Naive thymus-derived CD4-positive, alpha-beta T cell (primary cell): ENCODE measurements at places on chromosomes 13 and 19. TPM values are rescaled to one million over a fixed set of nuclear protein-coding genes. Genes with fewer than 3 reads are reported as not detected.
A peak's percentile ranks its signal among the peaks of the same experiment; 100 is the strongest.

The OR7C1 gene
- not detected in 2 replicates for total RNA-seq

The TNFAIP8L1 gene
- 21.9 and 22.4 TPM in 2 replicates for total RNA-seq

The ZNF8 gene
- 6.4 TPM for total RNA-seq

DNA sequence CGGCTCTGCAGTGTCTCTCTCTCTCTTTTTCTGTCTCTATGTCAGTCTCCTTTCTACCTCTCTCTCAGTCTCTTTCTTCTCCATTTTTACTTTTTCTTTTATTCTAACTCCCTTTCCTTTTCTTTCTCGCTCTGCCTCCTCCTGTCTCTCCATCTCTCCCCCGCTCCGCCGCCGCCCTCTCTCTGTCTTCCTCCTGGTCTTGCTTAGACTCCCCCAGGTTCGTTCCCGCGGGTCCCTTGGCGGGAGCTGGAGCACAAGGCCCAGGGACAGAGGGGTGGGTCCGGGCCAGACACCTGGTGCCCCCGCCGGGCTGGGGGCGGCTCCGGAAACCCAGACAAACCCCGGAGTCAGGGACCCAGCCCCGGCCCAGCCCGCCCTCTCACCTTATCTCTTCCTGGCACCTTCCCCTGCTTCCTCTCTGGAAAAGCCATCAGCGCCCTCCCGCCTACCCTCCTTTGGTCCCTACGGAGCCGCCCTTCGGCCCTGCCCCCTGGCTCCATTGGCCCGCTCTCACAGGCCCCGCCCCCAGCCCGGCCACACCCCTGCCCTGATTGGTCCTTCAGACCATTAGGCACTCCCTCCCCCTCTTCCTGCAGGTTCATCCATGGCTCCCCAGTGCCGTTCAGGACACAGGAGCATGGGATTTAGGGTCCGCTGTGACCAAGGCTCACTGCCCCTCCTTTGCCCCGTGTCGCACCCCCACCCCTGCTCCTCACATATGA lies 15.4 kb upstream of the NOP53 start:
- H3K4me1 ChIP-seq: peaks cover 4% of the 10 kb centered on the region
- no peak overlapping the region for H3K27ac ChIP-seq
- H3K4me3 ChIP-seq: peak overlapping the region; percentile 17
- no peaks in the 10 kb centered on the region for H3K36me3 ChIP-seq

GRCh38 chr19:45278087-45278486 lies 27.0 kb downstream of the MARK4 start:
- DNase-seq: no peak
- no peaks in the 10 kb centered on the region for H3K36me3 ChIP-seq
- H3K27ac ChIP-seq: no peak overlapping the region
- no peaks in the 10 kb centered on the region for H3K4me1 ChIP-seq
- no peaks in the 10 kb centered on the region for H3K27me3 ChIP-seq

DNA sequence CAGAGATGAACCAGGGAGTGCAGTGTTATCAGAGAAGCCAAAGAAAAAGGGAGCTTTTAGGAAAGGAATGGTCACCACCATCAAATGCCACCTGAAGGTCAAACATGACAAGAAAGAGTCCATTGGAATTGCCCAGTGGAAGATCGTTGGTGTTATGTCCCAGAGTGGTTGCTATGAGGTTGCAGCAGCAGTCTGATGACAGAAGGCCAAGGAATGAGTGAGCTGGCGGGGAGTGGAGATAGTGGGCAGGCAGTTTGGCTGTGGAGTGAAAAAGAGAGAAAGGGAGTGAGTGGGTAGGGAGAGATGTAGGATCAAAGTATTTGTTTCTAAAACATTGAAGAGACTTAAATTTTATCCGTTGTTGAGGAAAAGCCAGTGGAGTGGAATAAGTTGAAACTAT lies 117.4 kb upstream of the WASF3 start:
- H3K4me1 ChIP-seq: no peaks in the 10 kb centered on the region
- no peak overlapping the region for H3K27ac ChIP-seq
- no peak for DNase-seq
- no peaks in the 10 kb centered on the region for H3K36me3 ChIP-seq
- no peaks in the 10 kb centered on the region for H3K27me3 ChIP-seq

DNA sequence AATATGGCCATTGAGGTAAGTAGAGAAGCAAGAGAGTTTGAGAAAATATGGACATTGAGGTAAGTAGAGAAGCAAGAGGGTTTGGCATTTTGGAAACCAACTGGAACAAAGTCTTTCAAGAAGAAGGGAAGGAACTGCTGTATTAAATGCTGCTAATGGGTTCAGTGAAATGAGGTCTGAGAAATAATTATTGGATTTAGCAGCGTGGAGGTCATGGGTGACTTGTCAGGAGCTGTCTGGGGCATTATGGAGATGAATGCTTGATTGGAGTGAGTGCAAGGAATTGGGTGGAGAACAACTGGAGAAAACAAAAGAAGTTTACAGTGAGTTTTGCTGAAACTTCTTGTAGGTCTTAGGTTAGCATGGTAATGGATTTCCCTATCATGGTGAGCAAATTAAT lies 232.3 kb downstream of the ATP8A2 start:
- DNase-seq: no peak
- H3K27ac ChIP-seq: no peak overlapping the region
- no peaks in the 10 kb centered on the region for H3K4me1 ChIP-seq
- no peak overlapping the region for H3K4me3 ChIP-seq

DNA sequence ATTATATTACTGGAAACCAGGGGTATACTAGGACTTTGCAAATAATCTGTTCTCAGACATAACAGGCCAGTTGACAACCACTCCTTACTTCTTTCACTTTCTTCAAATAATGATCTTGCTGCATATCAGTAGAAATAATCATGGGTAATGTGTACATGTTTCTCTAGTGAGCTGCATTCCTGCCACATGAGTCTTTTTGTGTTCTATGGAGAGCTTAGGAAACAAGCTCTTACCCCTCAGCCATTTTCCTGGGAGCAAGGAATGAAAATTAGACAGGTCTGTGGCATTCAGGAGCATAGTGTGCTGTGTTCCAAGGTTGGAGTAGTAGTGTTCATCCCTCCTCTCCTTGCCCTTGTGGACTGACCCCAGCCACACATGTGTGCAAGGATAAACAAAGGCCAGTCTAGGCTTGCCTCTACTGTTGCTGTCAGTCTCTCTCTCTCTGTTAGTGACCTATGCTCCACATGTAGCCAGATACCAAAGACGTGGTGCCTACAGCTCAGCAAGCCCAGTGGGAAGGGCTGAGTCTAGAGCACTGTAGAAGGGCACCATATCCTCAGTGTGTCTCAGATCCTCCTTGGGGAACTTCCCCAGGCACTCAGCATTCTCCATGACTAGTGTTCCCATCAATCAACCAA lies 11.5 kb upstream of the OXGR1 start:
- H3K27me3 ChIP-seq: no peaks in the 10 kb centered on the region
- no peaks in the 10 kb centered on the region for H3K4me1 ChIP-seq
- DNase-seq: no peak
- no peaks in the 10 kb centered on the region for H3K36me3 ChIP-seq

DNA sequence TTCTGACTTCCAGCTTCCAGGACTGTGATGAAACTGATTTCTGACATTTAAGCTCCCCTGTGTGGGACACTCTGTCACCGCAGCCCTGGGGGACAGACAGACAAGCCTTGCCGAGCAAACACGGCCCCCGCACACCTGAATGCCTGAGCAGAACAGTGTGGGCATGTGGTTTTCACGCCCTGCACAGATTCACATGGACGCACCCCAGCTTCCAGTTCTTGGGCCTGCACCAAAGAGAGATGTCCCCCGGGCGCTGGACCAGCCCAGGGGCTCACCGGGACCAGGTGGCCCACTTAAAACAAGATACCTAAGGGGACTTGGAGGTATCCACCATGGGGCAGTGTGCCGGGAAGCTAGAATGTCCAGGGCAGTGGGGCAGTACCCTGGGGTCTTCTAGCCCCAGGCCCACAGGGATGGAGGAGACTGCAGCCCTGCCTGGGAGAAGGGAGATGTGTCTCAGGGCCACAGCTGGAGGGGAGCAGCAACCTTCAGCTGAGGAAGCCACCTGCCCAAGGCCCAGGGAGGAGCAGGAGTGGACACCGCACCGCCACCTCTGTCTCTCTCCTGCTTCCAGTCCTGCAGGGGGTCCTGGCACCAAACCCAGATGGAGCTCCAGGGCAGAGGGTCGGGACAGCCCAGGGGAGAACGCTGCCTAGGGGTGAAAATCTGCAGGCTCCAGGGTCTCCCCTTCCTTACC lies 50.5 kb downstream of the SOX1 start:
- DNase-seq: no peak
- no peaks in the 10 kb centered on the region for H3K36me3 ChIP-seq
- H3K4me1 ChIP-seq: no peaks in the 10 kb centered on the region
- no peak overlapping the region for H3K27ac ChIP-seq
- no peaks in the 10 kb centered on the region for H3K27me3 ChIP-seq
- no peak overlapping the region for H3K4me3 ChIP-seq

DNA sequence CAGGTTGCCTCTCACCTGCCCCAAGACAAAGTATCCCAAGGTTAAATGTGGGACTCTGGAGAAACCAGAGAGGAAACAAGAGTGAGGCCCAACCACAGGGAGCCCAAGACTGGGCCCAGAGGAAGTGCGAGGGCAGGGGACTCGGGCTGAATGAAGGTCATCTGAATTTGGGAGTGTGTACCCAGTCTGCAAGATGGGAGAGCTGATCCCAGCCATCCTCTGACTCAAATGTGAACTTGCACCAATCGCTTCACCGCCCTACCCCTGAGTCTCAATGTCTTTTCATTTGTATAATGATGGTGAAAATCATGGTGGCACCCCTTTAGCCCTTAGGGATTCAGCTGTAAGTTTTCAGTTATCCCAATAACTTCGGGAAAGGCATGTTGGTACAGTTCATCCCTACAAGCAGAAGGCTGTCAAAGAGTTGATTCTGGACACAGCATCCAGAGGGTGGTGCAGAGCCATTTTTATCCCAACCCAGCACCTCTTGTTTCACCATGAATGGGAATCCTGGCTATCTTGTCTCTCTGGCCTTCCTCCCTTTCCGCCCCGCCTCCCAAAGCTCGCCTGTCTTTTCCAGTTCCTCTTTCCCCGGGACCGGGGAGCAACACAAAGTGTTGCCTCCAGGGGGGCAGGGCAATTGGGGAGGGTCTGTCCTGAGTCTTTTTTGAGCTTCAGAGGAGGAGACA lies 123.4 kb downstream of the NUFIP1 start:
- H3K27me3 ChIP-seq: no peaks in the 10 kb centered on the region
- H3K27ac ChIP-seq: no peak overlapping the region
- no peaks in the 10 kb centered on the region for H3K4me1 ChIP-seq
- no peaks in the 10 kb centered on the region for H3K36me3 ChIP-seq
- no peak overlapping the region for H3K4me3 ChIP-seq

- H3K27me3 ChIP-seq: no peaks in the 10 kb centered on the region
- no peaks in the 10 kb centered on the region for H3K36me3 ChIP-seq
- no peak overlapping the region for H3K27ac ChIP-seq
- DNase-seq: no peak
Measured at GRCh38 chr19:45489216-45489855, 7.5 kb downstream of the RTN2 start.

GRCh38 chr13:108225440-108225839 lies 7.2 kb downstream of the ABHD13 start:
- H3K27ac ChIP-seq: no peak overlapping the region
- H3K4me1 ChIP-seq: peaks cover 15% of the 10 kb centered on the region
- DNase-seq: no peak
- H3K4me3 ChIP-seq: no peak overlapping the region
- no peaks in the 10 kb centered on the region for H3K27me3 ChIP-seq
- no peaks in the 10 kb centered on the region for H3K36me3 ChIP-seq

DNA sequence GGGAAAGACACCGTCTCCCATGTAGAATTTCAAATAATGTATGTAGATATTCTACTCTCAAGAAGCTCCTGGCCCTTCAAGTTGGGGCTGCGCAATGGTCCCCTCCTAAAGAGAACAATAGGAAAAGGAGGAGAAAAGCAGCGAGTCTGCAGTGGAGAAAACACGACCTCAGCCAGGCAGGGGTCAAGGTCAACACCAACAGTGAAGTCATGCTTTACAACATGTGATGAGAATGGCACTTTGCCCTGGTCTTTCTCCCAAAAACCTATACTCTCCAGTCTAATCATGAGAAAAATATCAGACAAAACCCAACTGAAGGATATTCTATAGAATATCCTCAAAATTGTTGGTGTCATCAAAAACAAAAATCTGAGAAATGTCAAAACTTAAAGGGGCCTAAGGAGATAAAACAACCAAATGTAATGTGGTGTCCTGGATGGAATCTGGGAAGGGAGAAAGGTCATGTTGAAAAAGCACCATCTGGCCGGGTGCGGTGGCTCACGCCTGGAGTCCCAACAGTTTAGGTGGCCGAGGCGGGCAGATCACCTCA lies 101.0 kb downstream of the SPACA7 start:
- H3K4me3 ChIP-seq: no peak overlapping the region
- no peaks in the 10 kb centered on the region for H3K36me3 ChIP-seq
- H3K4me1 ChIP-seq: no peaks in the 10 kb centered on the region
- no peak overlapping the region for H3K27ac ChIP-seq

The ACER1 gene
- 0.87 TPM for total RNA-seq

The GIPC3 gene
- 3.3 TPM for total RNA-seq

GRCh38 chr19:12139269-12139668 lies 881 bp downstream of the ZNF20 start:
- H3K4me1 ChIP-seq: peaks cover 24% of the 10 kb centered on the region
- DNase-seq: no peak
- H3K36me3 ChIP-seq: peaks cover 22% of the 10 kb centered on the region
- peak overlapping the region; percentile 74 for H3K4me3 ChIP-seq

The ARRDC5 gene
- total RNA-seq: 9.8 TPM

The ZNF675 gene
- total RNA-seq: 39.6 TPM

DNA sequence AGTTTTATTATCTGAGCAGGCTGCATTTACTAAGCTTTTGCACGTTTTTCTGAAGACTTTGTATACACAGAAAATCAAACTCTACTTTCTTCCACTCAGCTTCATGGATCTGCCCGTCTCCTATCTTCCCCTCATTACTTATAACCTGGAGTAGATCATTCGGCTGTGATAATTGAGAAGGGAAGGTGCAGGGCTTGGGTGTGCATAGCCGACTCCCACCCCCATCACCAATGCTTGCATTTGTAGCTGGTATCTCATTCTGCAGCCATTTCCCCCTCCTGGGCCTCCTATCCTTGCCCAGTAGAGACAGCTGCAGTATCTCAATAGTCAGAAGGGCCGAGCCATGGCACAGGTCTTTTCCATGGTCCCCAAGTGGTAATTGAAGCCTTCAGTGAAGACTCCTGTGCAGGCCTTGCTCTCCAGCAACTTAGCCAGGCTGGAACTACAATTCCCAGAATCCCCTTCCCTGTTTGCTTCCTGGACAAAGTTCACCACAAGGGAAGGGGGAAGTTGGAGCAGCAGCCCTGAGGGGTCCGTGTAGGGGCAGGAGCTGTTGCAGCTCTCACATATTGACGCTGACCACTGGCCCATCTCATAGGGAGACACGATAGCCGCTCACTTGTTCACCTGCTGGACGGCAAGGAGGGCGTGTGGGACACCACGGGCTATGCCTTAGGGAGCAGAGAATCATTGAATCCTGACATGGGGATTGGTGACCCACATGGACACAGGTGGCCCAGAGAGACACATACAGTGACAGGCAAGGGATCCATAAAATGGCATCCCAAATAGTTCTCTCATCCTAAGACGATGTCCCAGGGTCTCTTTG lies 2.1 kb upstream of the SIGLEC8 start:
- H3K27me3 ChIP-seq: no peaks in the 10 kb centered on the region
- no peaks in the 10 kb centered on the region for H3K36me3 ChIP-seq
- H3K4me3 ChIP-seq: no peak overlapping the region
- H3K4me1 ChIP-seq: no peaks in the 10 kb centered on the region
- DNase-seq: no peak
- no peak overlapping the region for H3K27ac ChIP-seq
